ENCODE measurements at places on chromosomes 5 and 9. TPM values are rescaled to one million over a fixed set of nuclear protein-coding genes. Genes with fewer than 3 reads are reported as not detected.

NEUROG1 gene
- total RNA-seq: not detected

WASHC1 gene
- 11.2 TPM for total RNA-seq

PCAT7 gene
- total RNA-seq: 0.62 TPM

CER1 gene
- total RNA-seq: not detected

PCDHGB1 gene
- total RNA-seq: 1.9 TPM

All from A549 treated with AZD2906 at 1 μM for 4 hours (cell line).